WTC11 (cell line): ENCODE measurements at places on chromosomes 3 and 15.

GRCh38 chr3:10775259-10775658 is 40.8 kb upstream of the SLC6A11 start:
- no peak for DNase-seq

- DNase-seq, result no peak
Measured at GRCh38 chr3:158909870-158910269, 108.0 kb downstream of the MFSD1 start.

DNA sequence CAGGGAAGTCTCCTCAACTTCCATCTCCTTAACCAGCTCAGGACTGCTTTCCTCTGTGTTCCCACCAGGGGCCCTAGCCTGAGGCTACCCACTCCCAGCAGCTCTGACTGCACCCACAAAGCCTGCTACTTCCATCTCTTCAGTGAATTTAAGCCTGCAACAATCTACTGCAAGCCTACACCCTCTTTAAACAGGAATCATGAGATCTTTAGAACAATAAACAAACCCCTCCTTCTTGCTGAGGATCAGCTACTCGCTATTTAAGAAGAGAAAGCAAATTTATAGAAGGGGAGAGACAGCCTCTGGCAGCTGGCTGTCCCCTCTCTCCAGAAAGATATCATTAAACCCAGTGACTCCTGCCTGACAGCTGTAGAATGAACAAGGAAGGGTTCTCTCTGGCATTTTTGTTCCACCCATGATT is 51.9 kb downstream of the ARHGAP31 start:
- no peak for DNase-seq

GRCh38 chr3:47536967-47537366 is 23.5 kb upstream of the ELP6 start:
- DNase-seq, result no peak

DNA sequence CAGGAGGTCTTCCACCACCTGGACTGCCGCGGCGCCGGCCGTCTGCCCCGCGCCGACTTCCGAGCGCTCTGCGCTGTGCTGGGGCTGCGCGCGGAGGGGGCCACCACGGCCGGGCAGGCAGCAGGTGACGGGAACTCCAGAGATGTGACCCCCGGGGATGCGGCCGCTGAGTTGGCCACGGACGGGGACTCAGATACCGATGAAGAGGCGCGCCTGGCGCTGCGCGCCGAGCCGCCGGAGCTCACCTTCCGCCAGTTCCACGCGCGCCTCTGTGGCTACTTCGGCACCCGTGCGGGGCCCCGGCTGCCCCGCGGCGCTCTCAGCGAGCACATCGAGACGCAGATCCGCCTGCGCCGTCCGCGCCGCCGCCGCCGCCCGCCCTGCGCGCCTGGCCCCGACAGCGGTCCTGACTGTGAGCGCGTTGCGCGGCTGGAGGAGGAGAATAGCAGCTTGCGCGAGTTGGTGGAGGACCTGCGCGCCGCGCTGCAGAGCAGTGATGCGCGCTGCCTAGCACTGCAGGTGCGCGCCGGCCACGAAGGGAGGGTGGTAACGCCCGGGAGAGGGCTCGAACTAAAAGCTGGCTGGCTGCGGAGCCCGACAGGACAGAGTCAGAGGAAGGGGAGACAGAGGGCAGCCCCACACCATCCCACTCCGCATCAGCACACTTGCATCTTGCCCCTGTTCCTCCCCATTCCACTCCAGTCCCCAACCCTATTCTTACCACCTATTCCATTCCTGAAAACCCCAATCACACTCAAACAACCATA is 885 bp downstream of the EFCC1 start:
- DNase-seq, result peak; percentile 60

- no peak for DNase-seq
Measured at GRCh38 chr3:65963787-65964677, 74.7 kb downstream of the MAGI1 start.

- peak; percentile 59 for DNase-seq
Measured at GRCh38 chr3:85821130-85821756, 862.5 kb downstream of the CADM2 start.

- no peak for DNase-seq
Measured at GRCh38 chr15:91196768-91197167, 96.7 kb downstream of the SV2B start.

DNA sequence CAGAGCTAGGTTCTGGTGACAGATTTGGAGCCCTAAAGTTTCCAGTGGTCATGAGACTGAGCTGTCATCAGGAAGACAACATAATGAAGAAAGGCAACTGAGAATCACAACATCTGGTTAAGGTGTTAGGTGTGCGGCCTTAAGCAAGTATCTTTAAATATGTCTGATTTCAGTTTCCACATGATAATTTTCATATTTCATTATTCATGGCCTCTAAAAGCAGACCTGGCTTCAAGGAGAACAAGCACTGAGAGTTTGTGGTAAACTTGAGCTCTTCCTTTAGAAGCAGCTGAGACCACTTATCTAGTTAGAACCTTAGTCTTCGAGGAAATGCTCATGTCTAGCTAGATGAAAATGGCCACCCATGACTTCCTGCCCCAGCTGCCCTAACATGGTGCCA is 25.7 kb upstream of the MYLK start:
- DNase-seq, result no peak

GRCh38 chr15:39127151-39127790 is 453.6 kb upstream of the THBS1 start:
- DNase-seq, result no peak
